Stimulated activated effector memory CD8-positive, alpha-beta T cell treated with anti-CD3 and anti-CD28 coated beads, Interleukin-12 subunit alpha, Interleukin-12 subunit beta, amount 100 ng/mL, for 72 hours (primary cell): ENCODE measurements at places on chromosomes 2 and 18.

GRCh38 chr2:168521053-168521741 is 65.1 kb downstream of the CERS6 start:
- DNase-seq = no peak

DNA sequence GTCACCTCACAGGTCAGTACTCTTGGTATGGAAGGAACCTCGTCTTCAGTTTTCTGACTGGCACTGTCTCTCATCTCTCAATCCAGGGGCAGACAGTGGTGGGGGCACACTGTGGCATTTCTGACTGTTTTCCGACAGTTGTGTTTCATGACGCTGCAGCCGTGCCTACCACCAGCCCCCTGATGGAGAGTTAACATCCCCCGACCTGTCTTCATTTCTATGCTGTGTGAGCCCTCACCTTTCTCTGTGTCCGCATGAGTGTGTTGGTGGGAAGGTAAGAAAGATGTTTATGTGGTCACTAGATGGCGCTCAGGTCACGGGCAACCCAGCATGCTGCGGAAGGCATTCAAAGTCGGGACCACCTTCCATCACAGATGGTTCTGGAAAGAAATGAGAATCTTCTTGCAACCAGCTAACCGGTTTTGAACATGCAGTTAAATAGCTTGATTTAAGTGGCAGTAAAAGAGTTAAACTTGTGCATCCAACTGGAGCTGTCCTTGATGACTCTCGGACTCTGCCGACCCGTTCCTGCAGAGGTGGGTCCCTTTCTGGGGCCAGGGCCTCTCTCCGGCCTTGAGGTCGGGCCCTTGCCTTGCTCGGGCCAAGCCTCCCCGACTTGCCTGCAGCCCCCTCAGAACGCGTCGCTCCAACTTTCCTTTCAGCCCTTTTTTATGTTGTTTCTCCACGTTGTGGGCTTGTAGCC is 92.4 kb downstream of the DYSF start:
- DNase-seq = peak; percentile 14

DNA sequence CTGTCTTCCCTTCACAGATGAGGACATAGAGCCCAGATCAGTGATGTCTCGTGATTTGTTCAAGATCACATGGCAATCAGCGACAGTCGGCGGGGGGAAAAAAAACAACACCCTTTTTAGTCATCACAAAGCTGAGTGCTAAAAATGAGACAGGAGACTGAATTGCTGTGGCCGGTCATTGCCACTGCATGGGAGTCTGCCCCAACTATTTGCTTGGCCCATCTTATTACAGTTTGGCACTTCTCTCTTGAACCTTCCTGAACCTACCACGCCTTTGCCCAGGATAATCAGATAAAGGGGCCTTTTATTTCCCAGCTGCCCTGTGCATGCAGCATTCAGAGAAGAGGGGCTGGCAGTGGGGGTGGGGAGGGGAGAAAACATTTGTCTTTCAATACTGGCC is 42.7 kb downstream of the SETBP1 start:
- peak; percentile 66 for DNase-seq

GRCh38 chr2:69032336-69032735 is 19.4 kb downstream of the ANTXR1 start:
- DNase-seq = peak; percentile 32

DNA sequence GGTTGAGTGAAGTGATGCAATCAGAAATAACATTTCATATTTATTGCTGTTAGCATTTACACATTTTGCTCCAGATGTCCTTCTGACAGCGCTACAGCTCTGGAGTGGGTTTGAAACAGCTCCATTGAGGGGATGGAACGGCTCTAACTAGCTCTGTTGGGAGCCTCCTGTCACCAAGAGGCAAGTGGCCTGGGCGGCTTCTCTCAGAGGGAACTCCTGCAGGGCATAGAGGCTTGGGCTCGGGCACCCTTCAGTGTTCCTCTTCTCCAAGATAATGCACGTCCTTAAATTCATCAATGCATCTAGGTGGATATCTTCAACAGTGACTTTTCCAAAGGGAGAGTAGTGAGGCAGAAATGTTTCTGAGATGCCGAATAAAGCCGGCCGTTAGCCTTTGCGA is 122.5 kb downstream of the CNTNAP5 start:
- no peak for DNase-seq

- no peak for DNase-seq
Observed at GRCh38 chr18:32520771-32521170, 50.1 kb upstream of the GAREM1 start.

DNA sequence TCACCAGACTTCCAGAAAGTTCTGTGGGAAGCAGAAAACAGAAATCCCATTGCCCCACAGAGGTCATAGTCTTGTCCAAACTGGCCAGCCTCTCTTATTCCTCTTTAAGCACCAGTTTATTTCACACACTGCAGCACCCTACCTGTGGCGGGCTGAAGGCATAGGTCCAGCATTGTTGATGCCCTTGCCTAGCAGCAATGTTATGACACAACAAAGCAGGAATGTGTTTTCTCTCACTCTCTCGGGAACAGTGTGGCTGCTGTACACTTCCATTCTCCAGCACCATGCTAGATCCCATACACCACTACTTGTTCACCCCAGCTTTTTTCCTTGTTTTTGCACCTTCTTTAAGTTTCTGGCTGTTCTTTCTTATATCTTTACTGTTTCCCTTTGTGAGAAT is 181.6 kb downstream of the DNAH6 start:
- DNase-seq = no peak

DNA sequence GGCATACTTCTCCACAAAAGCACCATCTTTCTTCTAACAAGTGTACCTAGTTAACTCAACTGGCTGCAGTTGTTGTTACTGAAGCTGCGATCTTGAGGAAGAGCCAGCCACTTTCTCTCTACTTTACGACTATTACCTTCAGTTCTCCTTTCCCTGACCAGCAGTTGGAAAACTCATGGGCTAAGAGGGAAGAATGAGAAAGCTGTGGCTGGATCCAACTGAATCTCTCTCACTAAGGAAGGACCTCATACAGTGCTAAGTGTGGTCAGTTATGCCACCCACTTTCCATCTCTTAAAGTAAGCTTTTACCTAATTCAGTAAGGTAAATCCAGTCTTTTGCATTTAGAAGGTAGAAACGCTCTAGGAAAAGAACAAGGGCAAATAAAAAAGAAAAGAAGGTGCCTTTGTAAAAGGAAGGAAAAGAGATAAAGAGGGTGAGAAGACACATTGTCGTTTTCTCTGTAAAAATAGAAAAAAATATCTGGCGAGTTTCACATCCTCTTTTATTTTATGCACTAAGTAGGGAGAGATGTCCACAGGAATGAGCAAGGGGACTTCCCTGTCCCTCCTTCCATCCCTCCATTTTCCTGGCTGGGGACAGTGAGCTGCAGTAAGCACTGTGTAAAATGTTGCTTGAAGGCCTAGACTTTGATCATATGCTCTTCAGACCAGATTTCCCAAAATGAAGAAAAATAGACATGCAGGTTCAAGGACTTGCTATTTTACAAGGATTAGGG is 73.4 kb downstream of the PLEKHM3 start:
- no peak for DNase-seq

- no peak for DNase-seq
Observed at GRCh38 chr2:111685342-111685741, 198.7 kb downstream of the ANAPC1 start.
